ENCODE measurements at places on chromosomes 11 and 22.
A peak's percentile ranks its signal among the peaks of the same experiment; 100 is the strongest.

DNA sequence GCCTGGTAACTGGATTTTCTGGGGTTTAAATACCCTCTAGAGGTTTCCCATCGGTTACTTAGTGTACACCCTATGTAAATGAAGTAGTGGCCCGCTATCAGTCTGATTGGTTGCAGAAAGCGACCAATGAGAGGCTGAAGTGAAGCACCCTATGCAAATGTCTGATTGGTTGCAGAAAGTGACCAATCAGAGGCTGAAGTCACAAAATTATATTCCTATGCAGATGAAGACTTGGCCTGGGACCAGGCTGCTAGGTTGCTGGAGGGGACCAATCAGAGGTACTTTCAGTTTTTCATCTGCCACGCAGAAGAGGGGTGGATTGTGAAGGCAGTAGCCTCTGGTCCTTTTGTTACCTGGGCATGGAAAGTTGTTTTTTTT lies 134.8 kb downstream of the TBC1D22A start:
- no peak for DNase-seq

- no peak for DNase-seq
Observed at GRCh38 chr22:48235744-48236143, 1473.3 kb downstream of the TBC1D22A start.

DNA sequence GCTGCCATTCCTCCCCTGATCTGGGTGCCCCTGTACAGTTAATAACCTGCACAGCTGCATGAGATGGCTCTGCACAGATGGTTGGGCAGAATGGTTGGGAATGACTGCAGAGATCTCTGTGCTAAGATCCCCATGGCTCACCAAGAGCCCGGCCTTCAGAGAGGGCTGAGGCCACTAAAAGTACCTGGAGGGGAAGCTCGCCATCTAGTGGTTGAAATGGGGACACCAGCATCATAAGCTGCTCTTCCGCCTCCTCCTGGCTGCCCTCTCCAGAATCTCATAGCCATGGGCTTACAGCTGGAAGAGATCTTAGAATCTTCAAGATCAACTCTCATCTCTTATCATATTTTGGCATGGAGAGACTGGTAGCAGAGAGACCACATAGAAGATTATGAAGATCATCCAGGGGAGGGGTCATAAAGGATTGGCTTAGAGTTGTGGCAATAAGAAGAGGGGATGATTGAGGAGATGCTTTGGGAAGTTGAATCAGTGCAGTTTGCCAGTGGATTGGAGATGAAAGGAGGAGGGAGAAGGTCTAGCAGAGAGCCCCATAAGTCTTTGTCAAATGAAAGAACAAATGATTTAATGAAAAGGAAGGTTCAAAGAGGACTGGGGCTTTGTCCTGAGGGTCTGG lies 22.0 kb upstream of the TLCD5 start:
- peak; percentile 15 for DNase-seq

DNA sequence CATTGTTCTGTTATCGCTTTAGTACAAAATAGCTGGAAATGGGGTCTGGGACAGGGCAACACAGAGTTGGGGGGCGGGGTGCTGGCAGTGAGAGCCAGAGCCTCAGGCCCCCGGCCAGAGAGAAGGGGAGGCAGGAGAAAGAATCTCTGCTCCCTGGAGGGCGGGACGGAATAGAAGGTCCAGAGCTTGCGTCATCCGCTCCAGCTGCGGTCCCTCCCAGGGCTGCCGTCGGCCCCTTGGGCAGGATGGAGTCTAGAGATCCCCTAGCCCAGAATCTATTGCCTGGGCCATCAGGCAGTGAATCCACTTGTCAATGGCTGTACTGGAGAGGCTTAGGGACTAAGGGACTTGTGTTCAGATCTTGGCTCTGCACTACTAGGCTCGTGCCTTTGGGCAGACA lies 5.0 kb downstream of the TP53I11 start:
- no peak for DNase-seq

GRCh38 chr11:125390946-125391345 lies 105.1 kb downstream of the FEZ1 start:
- no peak for DNase-seq

GRCh38 chr11:27812341-27812740 lies 112.1 kb upstream of the BDNF start:
- DNase-seq, result no peak

- no peak for DNase-seq
Observed at GRCh38 chr22:23751441-23751996, 607 bp upstream of the ZNF70 start.

- DNase-seq, result no peak
Observed at GRCh38 chr11:61912530-61912898, 4.9 kb downstream of the RAB3IL1 start.

DNA sequence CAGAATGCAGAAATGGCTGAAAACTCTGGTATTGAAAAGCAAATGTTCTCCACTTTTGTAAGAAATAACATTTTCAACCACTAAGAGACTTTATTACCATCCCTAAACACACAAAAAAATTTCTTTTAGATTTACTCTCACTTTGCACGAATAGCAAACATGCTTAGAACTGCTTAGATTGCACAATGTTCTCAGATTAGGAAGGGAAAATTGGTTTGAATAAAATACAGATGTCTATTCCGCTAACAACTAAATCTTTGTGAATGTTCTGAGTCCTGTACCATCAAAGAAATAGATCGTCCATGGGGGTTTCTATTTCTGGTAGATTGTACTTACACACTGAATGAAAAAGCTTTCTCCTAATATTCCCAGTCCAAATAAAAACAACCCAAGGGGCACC lies 40.1 kb downstream of the BDNF start:
- no peak for DNase-seq

DNA sequence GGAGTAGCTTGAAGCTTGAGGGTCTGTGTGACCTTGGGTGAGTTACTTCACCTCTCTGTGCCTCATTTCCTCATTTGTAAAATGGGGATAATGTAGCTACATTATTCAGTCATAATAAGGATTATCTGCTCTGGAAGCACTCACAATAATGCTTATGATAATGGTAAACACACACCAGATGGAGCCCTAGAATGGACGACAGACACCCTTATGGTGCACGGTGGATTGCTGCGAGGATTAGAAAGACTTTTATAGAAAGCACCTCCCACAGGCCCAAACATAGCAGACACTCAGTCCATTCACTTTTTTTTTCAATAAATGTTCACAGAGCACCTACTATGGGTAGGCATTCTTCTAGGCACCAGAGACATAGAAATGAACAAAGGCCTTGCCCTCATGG lies 53.8 kb downstream of the LARGE1 start:
- DNase-seq, result no peak

GRCh38 chr11:34451053-34451452 lies 12.3 kb downstream of the CAT start:
- DNase-seq, result no peak

DNA sequence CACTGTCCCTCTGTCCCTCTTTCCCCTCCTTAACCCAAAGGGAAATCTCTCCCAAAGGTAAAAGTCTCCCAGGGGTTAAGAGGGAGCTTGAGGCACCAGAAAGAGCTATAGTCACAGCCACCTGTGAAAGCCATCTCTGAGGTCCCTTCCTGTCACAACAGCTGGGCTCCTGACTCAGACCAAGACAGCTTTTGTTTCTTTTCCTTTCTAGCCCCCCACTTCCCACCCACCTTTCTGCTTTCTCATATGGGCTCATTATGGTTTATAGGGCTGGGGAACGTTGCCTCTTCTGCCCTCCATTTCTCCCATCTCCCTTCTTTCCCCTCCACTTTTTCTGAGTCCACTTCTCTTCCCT lies 19.1 kb downstream of the MIF start:
- no peak for DNase-seq

- DNase-seq, result peak; percentile 72
Observed at GRCh38 chr11:75204685-75205563, 35.6 kb upstream of the TPBGL start.

DNA sequence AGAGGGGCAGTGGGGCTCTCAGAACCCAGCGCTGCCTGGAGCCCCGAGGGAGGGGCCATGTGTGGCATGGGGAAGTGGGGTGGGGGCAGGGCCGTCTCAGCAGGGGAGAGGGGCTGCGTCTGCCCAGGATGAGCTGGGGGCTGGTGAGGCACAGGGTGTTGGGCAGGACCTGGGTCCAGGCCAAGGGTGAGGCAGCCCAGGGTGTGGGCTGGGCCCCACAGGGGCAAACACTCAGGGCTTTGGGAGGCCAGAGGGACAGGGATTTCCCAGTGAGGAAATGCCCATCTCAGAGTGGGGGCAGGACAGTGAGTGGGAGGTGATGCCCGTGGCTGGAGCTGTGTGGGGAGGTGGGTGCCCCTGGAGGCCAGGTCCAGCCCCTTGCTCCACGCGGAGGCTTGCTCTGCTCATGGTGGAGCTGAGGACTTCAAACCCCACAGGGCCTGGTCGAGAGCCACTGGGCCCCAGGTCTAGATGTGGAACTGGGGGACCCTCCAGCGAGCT lies 5.4 kb downstream of the PLXNB2 start:
- no peak for DNase-seq

GRCh38 chr11:115437902-115438575 lies 66.2 kb downstream of the CADM1 start:
- DNase-seq, result no peak

DNA sequence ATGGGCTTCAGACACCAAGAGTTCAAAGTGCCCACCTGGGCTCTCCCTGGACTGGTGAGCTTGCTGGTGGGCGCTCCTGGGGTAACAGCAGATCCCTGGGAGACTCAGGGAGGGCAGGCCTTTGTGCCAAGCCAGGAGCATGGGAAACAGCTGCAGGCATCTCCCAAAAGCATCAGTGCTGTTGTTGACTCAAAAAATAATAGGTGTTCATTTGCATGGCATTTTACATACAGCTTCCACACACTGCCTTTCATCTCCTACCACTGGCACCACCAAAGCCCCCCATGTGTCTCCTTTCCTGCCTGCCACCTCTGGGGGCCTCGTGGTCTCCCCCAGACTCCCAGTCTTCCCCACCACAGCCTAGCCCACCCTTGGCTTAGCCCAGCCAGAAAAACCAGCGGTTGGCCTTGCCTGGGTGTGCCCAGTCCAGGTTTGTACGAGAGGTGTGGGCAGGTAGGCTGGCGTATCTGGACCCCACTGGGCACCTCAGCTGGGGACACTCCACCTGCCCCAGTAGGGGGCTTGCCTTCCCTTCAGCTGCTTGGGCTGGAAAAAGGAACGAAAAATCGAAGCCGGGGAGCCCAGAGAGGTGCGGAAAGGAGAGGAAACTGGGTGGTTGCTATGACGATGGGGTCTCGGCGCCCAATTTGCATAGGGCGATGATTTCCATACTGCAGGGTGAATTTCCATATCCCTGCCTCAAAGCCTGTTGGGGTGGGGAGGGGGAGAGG lies 15.0 kb downstream of the POU2F3 start:
- DNase-seq, result no peak

DNA sequence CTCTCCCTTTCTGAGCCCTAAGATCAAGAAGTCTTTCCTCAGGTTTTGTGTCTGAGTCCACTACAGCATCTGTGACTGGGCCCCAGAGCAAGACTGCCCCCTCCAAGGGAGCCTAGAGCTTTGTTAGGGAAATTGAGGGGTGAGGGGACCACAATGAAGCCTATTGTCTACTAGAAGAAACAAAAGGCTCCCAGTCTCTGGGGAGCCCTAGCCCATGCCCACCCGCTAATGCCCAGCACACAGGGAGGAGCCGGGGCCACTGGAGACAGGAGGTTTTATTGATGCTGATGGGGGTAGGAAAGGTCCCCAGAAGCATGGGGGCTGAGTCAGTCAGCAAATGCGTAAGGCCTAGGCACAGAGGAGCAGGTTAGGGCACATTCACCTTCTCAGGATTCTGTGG lies 14.0 kb downstream of the RHOG start:
- DNase-seq, result no peak

- DNase-seq, result no peak
Observed at GRCh38 chr11:75475767-75476650, 43.0 kb upstream of the KLHL35 start.

- no peak for DNase-seq
Observed at GRCh38 chr11:70365544-70365927, 32.8 kb upstream of the CTTN start.
